GM10248 (cell line): ENCODE measurements at places on chromosomes 1 and 21.

DNA sequence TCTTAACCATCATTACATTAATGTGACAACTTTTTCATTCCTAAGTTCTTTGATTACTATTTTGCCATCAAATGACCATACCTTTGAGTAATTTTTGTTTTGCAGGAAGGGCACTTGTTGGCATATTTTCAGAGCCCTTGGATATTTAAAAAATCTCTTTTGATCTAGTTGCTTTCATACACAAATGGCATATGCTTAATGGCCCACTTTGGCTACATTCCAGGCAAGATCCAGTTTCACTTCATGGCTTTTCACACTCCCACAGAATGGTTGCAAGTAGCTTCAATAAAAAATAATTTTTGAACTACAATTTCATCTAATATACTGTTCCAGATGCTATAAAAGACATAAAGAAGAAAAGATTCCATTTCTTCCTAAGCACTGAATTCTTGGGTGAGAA, 18.1 kb downstream of the ADAM30 start:
- no peak for DNase-seq

DNA sequence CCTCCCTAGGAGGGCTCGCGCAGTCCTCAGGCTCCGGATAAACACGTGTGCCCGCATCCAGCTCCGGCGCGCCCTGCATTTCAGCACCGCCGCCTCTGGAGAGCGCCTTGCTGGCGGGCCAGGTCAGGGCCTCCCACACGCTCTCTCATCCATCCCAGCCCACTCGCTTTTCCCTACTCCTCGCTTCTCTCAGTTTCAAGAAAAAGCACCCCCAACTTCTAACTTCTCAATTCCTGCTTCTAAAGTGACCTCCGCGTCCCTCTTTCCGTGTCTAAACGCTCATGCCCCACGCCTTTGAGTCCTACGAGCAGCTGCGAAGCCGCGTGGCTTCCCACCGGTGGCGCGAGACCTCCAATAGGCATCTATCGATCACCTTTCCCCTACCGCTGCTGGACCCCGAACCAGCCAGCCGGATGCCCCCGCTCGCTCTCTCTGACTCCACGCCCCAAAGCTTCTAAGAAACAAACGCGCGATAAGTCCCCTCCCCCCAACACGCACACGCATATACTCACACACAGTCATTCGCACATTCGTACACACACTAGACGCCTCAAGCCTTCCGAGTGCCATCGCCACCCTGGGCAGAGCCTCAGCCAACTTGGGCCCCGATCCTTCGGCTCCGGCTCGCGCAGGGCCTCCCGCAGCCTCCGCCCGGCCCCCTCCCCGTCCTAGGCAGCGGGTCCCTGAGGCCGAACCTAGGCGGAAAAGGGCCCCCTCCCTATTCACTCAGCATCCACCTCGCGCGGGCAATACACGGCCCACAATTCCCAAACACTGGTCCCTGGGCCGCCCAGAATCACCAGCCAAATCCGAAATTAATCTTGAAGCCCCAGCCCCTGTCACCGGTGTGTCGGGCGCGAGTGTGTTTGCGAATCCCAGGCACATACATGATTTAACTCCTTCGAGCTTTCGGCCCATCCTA, 1.1 kb downstream of the NMNAT2 start:
- DNase-seq: peak; percentile 40

GRCh38 chr1:117843791-117844190, 85.6 kb downstream of the GDAP2 start:
- DNase-seq: no peak

- DNase-seq: peak; percentile 71
Measured at GRCh38 chr1:41678111-41678878, 193.8 kb upstream of the EDN2 start.

GRCh38 chr1:66364578-66365391, 169.2 kb upstream of the SGIP1 start:
- DNase-seq: no peak

GRCh38 chr1:228336308-228337030, 70.2 kb downstream of the TRIM11 start:
- no peak for DNase-seq

- DNase-seq: no peak
Measured at GRCh38 chr1:19337289-19337688, 25.2 kb downstream of the SLC66A1 start.

- DNase-seq: no peak
Measured at GRCh38 chr1:54114001-54114400, 38.8 kb downstream of the CDCP2 start.

- DNase-seq: no peak
Measured at GRCh38 chr1:226627050-226627755, 78.6 kb downstream of the STUM start.

GRCh38 chr1:177566495-177566894, 395.7 kb downstream of the BRINP2 start:
- DNase-seq: no peak

DNA sequence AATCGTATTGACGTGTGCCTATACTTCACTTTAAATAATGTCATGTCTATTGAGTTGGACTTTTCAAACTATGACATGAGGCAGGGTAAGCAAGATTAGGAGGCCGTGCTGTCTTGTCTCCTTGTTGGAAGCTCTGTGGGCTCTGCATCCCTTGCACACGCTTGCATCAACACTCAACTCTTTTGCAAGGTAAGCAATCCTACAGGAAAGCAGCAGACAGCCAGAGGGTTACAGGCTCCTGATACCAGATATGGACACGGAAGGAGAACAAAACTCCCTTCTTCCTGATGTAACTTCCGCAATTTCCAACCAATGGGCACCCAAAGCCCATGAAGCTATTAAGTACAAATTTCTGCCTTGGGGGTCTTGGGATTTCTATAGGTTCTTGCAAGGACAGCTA, 1520.7 kb upstream of the B3GALT2 start:
- DNase-seq: no peak

- no peak for DNase-seq
Measured at GRCh38 chr1:112143871-112144441, 154.5 kb upstream of the KCND3 start.

- DNase-seq: no peak
Measured at GRCh38 chr1:70334436-70334835, 20.1 kb downstream of the ANKRD13C start.

GRCh38 chr1:119743308-119743707, 25.4 kb downstream of the HMGCS2 start:
- no peak for DNase-seq

- DNase-seq: no peak
Measured at GRCh38 chr1:10903821-10904220, 107.4 kb upstream of the CASZ1 start.

DNA sequence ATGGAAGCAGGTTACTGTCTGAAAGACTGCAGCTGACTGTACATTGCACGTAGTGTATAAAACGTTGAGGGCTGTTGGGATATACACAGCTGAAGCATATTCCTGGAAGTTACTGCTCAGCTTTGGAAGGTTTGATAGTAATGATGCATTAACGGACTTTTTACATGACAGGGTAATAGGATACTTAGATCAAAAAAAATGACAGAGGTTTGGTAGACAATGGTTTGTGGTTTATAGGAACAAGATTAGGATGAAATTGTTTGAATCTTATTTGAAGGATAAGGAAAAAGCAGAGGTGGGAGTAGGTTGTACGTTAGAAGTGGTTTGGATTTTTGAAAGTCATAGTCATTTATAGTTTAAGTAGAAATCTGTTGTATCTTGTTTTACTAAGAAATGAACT, 33.0 kb downstream of the ADGRL2 start:
- no peak for DNase-seq

GRCh38 chr1:172770071-172770470, 111.2 kb downstream of the FASLG start:
- DNase-seq: no peak

DNA sequence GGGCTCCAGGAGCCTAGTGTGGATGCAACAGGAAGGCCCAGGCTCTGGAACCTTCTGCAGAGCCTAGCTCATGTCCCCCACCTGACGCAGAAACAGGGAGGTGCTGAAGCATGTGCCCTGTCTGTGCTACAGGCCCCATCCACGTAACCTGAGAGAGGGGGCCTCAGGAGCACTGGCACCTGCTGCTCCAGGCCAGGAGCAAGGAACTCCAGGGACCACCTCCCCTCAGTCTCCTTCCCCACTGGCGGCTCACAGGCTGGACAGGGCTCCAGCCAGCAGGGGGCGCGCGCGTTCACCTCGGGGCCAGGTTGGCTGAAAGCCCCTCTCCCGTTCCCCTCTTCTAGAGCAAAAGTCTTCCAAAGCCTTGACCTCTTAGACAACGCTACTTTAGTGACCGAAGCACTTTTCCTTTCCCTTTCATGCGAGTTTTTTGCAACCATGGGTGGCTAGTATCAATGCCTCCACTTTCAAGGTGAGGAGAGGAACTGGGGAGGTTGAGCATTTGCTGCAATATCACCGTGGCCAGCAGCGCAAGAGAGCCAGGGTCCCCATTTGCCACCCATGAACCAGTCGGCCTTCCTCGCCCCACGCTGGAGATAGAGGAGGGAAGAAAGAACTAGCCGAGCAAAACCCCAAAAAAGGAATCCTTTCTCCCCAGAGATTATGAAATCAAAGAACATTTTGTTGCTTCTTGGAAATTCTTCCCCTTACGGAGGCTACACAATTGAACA, 52.4 kb upstream of the GPR157 start:
- DNase-seq: peak; percentile 84

DNA sequence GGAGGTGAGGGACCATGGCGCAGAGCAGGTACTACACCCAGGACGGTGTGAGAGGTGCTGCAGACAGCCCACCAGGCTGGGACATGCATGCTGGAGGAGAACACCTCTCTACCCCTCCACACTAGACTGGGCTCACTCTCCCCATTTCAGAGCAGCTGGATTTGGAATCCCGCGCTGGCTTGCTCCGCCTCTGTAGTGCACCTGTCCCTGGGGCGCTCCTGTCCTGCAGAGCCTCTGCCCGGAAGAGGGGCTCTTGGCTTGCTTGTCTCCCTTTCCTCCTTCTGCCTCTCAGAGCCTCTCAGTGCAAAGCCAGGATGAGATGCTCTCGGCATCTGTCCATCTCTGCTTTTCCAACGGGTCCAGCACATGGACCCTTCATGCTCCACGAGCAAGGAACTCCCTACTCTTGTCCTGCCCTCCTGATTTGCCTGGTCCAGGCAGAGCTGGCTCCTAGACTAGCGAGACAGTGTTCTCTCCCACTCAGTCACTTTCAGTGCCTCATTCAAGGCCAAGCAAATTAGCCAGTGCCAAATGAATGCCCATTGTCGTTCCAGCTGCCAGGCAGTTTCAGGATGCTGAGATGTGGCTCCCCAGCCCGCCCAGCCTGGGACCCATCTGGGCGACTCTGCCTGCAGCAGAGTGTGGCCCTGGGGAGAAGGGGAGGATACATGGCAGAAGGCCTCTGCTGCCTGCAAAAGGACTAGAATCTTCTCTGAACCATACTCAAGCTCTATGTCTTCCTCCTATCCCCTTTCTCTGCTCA, 33.7 kb downstream of the CDCA8 start:
- no peak for DNase-seq

- no peak for DNase-seq
Measured at GRCh38 chr1:220243947-220244346, 28.3 kb downstream of the RAB3GAP2 start.

DNA sequence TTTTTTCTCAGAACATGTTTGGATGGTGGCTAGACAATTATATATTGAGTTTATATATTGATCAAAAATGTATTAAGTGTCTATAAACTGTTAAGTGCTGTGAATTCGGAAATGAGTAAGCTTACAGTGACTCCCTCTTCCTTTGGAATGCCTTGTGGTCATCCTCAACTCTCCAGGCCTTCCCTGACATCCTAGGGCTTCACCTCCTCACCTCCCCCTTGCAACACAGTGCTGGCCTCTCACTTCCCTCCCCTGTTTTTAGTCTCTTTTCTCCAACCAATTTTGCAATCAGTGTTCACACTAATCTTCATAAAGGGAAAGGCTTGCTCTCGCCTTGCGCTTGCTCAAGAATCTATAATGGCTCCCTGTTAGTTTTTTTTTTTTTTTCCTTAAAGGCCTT, 95.1 kb upstream of the C1orf21 start:
- no peak for DNase-seq

DNA sequence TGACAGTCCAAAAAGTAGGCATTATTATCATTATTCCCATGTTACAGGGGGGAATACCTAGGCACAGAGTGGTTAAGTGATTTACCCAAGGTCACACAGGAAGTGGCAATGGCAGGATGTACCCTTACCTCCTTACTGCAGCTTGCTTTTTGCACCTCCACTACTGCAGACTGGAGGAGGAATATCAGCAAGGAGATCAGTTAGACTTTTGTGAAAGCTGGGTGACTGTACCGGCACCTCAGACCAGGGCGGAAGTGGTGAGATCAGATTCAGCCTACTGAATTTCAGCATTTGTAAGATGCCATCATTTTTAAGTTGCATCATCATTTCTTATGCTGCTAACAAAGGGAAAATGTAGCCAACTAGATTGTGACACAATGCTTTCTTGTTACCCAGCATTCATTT, 4.5 kb downstream of the ADARB1 start:
- no peak for DNase-seq

GRCh38 chr21:34073749-34074282, 438 bp downstream of the MRPS6 start:
- peak; percentile 51 for DNase-seq

DNA sequence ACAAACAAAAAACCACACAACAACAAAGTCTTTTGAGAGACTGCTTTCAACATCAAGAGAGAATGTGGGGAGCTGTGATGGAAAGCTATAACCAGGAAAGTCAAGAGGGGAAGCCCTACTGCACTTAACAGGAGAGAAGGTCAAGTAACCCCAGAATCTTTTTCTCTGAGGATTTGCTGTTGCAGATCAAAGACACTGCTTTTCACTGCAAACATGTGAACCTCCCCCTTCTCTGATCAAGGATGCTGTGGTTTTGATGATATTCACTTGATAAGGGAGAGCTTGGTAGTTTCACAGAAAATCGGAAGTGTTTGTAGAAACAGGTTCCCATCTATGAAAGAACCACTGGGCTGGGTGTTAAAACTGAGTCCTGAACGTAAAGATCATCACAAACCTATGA, 4.8 kb downstream of the ETV3 start:
- DNase-seq: no peak

GRCh38 chr1:217687511-217687910, 56.4 kb downstream of the SPATA17 start:
- DNase-seq: no peak

DNA sequence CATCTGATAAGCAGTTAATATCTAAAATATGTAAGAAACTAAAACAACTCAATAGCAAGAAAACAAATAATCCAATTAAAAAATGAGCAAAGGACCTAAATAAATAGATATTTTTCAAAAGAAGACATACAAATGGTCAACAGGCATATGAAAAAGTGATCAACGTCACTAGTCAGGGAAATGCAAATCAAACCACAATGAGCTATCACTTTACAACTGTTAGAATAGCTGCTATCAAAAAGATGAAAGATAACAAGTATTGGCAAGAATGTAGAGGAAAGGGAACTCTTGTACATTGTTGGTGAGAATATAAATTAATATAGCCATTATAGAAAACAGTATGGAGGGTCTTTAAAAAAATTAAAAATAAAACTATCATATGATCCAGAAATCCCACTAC, 40.7 kb upstream of the NEK7 start:
- no peak for DNase-seq
